Prostate gland (tissue), 2 donors: ENCODE measurements at places on chromosomes 3 and 15. TPM values are rescaled to one million over a fixed set of nuclear protein-coding genes. Genes with fewer than 3 reads are reported as not detected.

Gene RTP4
- 2.7 TPM for total RNA-seq

Gene ALPK3
- total RNA-seq: 0.68 TPM

Gene GAP43
- 0.74 TPM for total RNA-seq

Gene UQCC5
- 3.0 TPM for total RNA-seq

DNA sequence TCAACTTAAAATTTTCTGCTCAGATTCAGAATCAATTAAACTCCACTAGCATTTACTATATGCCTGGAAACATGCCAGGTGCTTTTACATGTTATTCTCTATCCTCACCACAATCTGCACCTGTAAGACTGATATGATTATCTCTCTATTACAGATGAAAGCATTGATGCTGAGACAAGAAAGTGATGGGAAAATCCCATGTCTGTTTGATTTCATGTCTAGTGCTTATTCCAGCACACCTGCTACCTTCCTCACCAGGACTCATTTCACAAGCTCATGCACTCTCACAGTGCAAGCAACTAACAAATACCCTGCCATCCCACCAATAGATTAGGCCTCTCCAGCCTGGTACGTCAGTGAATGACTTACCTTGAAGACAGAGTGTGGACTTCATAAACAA, 25.0 kb upstream of the BCL6 start:
- H3K4me1 ChIP-seq: no peaks in the 10 kb centered on the region
- no peak for DNase-seq
- H3K27ac ChIP-seq: no peak overlapping the region

GRCh38 chr3:10957976-10958749, 34.4 kb upstream of the SLC6A1 start:
- DNase-seq: no peak
- H3K27ac ChIP-seq: no peak overlapping the region
- H3K4me1 ChIP-seq: no peaks in the 10 kb centered on the region
- no peaks in the 10 kb centered on the region for H3K27me3 ChIP-seq

- no peak overlapping the region for H3K4me3 ChIP-seq
- no peaks in the 10 kb centered on the region for H3K27me3 ChIP-seq
- no peak overlapping the region for H3K27ac ChIP-seq
- DNase-seq: no peak
- no peaks in the 10 kb centered on the region for H3K4me1 ChIP-seq
- no peaks in the 10 kb centered on the region for H3K36me3 ChIP-seq
These were observed 84.0 kb upstream of the SETMAR start for GRCh38 chr3:4219227-4219568.

DNA sequence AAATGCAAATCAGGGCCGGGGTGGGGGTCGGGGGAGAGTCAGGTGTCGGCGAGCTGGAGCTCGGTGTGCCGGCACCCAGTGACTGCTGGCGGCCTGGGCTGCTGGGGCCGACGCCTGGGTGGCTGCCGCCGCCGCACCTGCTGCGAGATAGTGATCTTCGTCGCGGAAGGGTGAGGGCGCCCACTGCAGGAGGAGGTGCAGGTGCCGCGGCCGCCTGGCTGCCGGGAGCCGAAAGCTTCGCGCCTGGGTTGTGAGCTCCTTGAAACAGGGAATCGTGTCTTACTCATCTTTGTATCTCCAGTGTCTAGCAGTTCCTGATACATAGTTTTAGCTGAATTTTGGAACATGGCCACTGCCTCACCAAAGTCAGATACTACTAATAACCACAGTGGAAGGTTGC, 64.0 kb upstream of the CPOX start:
- no peaks in the 10 kb centered on the region for H3K36me3 ChIP-seq
- H3K4me3 ChIP-seq: no peak overlapping the region
- no peak for DNase-seq
- no peak overlapping the region for H3K27ac ChIP-seq
- no peaks in the 10 kb centered on the region for H3K4me1 ChIP-seq

DNA sequence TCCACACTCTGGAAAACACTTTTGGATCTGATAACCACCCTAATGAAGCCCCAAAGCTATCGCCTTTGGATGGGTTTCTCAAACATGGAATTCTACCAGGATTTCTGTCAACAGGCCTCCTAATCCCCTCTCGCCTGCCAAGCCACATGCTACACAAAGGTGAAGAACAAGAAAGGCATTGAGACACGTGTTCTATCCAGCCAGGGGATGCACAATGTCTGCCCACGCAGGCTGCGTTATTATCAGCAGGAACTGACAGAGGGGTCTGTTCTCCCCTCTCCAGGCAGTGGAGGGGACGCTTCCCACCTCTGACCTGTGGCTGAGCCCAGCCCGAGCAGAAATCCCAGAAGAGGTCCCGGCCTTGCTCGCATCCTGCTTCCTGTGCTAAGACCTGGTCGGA, 45.4 kb upstream of the THBS1 start:
- no peak overlapping the region for H3K4me3 ChIP-seq
- no peaks in the 10 kb centered on the region for H3K27me3 ChIP-seq
- H3K4me1 ChIP-seq: peaks cover 17% of the 10 kb centered on the region
- DNase-seq: peak; percentile 71
- H3K27ac ChIP-seq: peak overlapping the region; percentile 50

- no peaks in the 10 kb centered on the region for H3K36me3 ChIP-seq
- no peak overlapping the region for H3K27ac ChIP-seq
- H3K4me1 ChIP-seq: no peaks in the 10 kb centered on the region
- H3K27me3 ChIP-seq: no peaks in the 10 kb centered on the region
These were observed 37.8 kb downstream of the SCG5 start for GRCh38 chr15:32679298-32679690.

DNA sequence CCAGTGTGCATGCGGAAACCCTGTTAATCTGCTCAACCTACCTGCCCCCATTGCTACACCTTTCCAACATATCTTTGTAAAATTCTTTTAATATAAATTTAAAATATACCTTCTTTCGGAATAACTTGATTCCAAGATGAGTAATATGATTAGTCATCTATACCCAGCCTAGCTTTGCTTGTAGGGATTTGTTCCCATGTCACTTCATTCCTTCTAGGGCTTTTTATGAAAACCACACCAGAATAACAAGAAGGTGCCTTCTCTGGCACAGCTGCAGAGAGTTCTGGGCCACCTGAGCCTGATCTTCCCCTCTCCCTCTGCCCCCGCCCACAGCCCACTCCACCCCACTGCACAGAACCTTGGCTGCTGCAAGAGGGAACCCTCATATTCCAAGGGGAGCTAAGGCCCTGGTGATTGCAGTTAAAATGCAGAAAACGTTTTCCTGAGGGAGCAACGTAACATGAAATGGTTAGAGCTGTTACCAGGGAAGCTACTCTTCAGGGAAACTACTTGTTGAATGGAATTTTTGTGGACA, 38.6 kb upstream of the HACD2 start:
- DNase-seq: no peak
- H3K4me1 ChIP-seq: peaks cover 8% of the 10 kb centered on the region
- no peak overlapping the region for H3K4me3 ChIP-seq
- H3K27me3 ChIP-seq: no peaks in the 10 kb centered on the region
- H3K27ac ChIP-seq: no peak overlapping the region

DNA sequence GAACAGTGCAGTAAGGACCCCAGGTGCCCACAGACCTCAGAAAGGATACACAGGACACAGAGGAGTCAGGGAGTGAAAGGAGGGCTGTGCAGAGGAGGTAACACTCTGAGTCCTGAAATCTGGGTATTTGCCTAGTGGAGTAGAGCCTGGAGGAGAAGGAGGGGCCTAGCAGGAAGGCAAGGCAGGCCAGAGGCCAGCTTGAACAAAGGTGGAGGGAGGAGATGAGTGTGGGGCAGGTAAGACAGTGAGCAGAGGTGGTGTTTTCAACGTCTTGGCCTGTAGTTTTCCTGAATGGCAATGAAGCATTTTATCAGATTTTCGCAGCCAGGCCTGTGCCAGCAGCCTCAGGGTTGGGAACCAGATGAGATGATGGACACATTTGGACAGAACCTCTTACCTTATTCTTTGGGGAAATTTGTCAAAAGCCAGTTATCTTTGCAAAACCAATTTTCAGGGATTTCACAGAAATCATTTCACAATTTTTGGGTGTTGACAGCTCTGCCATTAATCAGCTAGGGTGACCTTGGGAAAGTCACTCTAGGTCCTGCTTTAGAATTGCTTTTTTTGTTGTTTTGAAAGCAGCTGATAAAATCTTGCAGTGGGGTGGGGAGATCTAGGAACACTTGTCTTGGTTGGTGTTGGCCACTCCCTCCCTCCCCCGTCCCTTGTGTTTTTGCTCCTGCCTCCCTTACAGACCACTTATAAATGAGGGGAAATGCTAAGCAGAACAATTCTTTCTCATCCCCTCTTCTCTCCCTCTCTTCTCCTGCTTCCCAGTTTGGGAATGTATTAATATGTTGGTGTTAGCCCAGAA, 38.4 kb downstream of the SPSB4 start:
- H3K36me3 ChIP-seq: no peaks in the 10 kb centered on the region
- no peak overlapping the region for H3K4me3 ChIP-seq
- H3K27me3 ChIP-seq: no peaks in the 10 kb centered on the region
- no peak for DNase-seq

DNA sequence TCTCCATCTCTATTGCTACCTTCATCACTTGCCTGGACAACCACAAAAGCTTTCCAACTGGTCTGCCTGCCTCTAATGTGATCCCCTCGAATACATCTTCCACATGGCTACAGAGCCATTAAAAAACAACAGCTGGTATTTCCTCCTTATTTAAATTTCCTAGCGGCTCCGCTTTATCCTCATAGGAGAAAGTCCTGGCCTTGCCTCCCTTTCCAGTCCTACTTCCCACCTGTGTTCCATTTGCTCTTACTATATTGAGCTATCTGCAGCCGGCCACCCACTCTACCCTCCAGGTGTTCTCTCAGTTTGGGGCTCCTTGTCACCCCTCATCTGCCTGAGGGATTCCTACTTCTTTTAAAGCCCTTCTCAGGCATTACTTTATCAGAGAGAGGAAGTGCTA, 49.7 kb upstream of the TSPAN3 start:
- no peaks in the 10 kb centered on the region for H3K36me3 ChIP-seq
- H3K27ac ChIP-seq: no peak overlapping the region
- H3K4me1 ChIP-seq: no peaks in the 10 kb centered on the region
- no peaks in the 10 kb centered on the region for H3K27me3 ChIP-seq

DNA sequence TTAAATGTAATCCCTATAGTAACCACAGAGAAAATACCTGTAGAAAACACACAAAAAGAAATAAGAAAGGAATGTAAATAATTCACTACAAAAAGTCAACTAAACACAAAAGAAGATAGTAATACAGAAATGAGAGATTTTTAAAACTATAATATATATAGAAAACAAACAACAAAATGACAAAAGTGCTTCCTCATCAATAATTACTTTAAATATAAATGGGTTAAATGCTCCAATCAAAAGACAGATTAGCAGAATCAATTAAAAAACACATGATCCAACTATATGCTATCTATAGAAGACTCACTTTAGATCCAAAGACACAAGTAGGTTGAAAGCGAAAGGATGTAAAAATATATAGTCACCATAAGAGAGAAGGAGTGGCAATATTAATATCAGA, 45.8 kb downstream of the FRMD5 start:
- DNase-seq: no peak
- no peaks in the 10 kb centered on the region for H3K27me3 ChIP-seq
- H3K4me3 ChIP-seq: no peak overlapping the region
- no peaks in the 10 kb centered on the region for H3K4me1 ChIP-seq

DNA sequence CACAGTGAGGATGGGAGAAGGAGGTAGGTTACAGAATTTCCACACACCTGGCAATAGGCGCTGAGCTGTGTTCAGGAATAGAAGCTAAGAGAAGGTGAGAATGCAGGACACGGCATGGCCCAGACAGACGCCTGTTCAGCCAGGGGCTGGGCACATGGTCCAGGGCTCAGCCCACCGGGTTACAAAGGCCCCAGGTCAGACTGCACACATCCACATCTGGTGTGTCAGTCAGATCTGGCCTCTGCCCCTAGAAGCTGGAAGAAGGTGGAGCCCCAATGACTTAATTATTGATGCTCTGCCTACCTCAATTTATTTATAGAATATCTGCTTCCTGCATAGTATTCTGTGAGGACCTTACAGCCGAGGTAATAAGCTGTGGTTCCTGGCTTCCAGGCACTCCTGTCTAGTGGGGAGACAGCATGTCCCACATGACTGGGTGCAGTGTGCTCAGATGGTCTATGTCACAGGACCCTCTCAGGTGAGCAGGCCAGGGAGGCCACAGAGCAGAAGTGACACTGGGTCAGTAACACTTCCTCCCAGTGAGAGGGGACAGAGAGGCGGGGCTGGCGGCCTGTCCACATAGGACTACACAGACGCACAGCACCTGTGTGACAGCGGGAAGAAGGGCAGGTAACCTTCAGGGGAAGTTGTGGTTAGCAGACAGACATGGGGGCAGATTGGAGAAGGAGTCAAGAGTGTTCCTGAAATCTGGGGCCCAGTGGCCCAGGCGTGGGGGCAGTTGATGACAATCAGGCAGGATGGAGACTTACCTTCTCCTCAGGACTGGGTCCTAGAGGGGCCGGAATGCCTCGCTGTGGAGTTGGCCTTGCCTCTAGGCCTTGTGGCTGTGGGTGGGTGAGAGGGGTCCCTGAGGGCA, 38.6 kb upstream of the PLXNA1 start:
- no peaks in the 10 kb centered on the region for H3K36me3 ChIP-seq
- no peak for DNase-seq
- H3K27ac ChIP-seq: no peak overlapping the region
- no peaks in the 10 kb centered on the region for H3K27me3 ChIP-seq
- no peaks in the 10 kb centered on the region for H3K4me1 ChIP-seq

DNA sequence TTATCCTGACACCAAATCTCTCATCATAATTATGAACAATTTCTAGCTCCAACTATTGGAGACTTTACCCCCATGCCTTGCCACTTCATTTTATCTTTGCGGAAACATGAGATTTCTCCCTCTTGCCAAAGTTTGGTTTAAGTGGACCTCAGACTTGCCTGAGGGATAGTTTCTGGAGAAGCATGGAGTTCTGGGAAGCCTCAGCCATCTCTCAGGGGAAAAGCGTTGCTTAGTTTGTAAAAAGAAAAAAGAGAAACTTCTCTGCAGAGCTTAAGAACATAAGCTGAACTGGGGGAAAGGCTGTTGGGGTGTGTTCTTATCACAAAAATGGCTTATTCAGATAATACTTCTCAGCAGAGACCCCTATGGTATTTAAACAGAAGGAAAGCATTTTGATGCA, 347.4 kb upstream of the ADAMTS9 start:
- DNase-seq: no peak
- no peaks in the 10 kb centered on the region for H3K27me3 ChIP-seq
- H3K4me3 ChIP-seq: no peak overlapping the region
- no peaks in the 10 kb centered on the region for H3K36me3 ChIP-seq
- no peak overlapping the region for H3K27ac ChIP-seq

DNA sequence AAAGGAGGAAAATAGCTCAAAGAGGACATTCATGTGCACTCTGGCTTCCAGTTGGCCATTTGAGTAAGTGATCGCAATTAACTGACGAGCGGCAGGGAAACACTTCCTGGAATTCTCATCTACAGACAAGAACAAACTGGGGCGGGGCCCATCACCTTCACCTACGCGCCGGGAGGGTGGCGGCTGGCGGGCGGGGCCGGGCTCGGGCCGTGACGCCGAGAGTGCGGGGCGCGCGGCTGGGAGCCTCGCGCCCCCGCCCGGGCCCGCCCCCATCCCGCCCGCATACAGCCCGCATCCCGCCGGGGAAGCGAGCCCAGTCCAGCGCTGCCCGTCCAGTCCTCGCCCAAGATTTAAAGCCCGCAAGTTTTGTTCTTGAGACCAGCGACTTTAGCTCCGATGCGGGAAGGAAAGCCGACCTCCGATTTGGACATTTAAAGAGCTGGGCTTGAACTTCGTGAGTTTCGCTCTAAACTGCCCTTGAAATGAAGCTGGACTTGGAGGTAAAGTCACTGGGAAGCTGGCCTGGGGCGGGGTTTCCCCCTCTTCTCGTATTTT, at the start of gene B3GNT5:
TSS of gene B3GNT5 (plus strand) at position 281 of the 555 bp plus-strand sequence. CDS start 16,546 bp downstream, outside the sequence.
- peak within 1 kb of the TSS; percentile 87 for H3K4me3 ChIP-seq
- H3K27ac ChIP-seq: peak within 1 kb of the TSS; percentile 94
- no peaks in the 10 kb centered on the region for H3K4me1 ChIP-seq
- no peaks in the 10 kb centered on the region for H3K27me3 ChIP-seq
- H3K36me3 ChIP-seq: no peaks in the 10 kb centered on the region

- H3K4me1 ChIP-seq: no peaks in the 10 kb centered on the region
- H3K4me3 ChIP-seq: no peak overlapping the region
- H3K27ac ChIP-seq: no peak overlapping the region
- H3K36me3 ChIP-seq: no peaks in the 10 kb centered on the region
These were observed 16.7 kb upstream of the RAMAC start for GRCh38 chr15:82969353-82969752.
